Activated CD8-positive, alpha-beta memory T cell treated with anti-CD3 and anti-CD28 coated beads for 1 hour (primary cell): ENCODE measurements at places on chromosomes 5 and 9.
A peak's percentile ranks its signal among the peaks of the same experiment; 100 is the strongest.

- DNase-seq: no peak
Observed at GRCh38 chr9:121780177-121781040, 129.0 kb downstream of the DAB2IP start.

- no peak for DNase-seq
Observed at GRCh38 chr5:127885176-127885575, 182.0 kb downstream of the CCDC192 start.

- DNase-seq: no peak
Observed at GRCh38 chr9:123763910-123764588, 165.9 kb downstream of the DENND1A start.

- DNase-seq: no peak
Observed at GRCh38 chr5:127995556-127995955, 88.0 kb upstream of the SLC12A2 start.

DNA sequence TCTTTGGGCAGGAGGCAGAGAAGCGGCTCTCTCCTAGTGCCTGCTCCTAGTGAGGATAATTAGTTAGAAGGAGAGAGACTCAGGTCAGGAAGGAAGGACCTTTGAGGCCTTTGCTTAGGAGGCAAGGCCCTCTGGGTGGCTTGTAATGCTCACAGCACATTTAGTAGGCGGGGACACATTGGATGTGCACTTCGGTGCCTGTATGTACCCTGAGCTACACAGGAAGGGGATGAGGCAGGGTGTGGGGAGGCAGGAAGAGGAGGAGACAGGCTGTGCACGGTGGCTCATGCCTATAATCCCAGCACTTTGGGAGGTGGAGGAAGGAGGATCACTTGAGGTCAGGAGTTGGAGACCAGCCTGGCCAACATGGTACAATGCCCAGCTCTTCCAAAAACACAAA lies 7.2 kb upstream of the LCN2 start:
- no peak for DNase-seq

DNA sequence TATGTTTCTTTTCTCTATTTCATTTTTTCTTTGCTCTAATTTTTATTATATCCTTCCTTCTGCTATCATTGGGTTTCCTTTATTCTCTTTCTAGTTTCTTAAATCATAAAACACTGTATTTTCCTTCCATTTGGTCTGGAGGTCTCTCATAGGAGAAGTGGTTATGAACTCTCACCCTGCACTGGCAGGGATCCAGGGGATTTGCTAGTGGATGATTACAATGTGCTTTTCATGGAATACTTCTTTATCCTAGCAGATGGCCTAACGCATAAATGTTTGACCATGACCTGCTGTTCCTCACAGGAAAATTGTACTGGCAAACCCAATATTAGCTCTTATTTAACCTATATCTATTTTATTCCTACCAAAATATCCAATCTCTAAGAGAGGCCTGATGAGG lies 31.5 kb upstream of the SGCD start:
- DNase-seq: no peak

DNA sequence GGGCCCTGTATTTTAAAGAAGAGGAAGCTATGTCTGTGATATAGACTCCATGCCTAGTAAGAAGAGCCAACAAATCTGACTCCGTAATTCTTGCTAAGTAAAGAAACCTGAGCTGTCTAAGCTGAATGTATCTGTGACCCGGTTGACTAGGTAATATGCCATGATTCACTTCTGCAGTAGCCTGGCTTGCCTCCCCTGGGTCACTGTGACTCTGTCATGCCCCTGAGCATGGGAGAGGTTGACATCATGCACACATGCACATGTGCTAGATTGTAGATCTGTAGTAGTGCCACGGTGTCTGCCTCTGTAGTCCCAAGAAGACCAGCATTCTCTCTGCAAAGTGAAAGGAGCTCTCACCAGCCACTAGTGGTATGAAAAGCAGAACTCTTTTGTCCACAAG lies 9.1 kb downstream of the SLC22A5 start:
- no peak for DNase-seq

DNA sequence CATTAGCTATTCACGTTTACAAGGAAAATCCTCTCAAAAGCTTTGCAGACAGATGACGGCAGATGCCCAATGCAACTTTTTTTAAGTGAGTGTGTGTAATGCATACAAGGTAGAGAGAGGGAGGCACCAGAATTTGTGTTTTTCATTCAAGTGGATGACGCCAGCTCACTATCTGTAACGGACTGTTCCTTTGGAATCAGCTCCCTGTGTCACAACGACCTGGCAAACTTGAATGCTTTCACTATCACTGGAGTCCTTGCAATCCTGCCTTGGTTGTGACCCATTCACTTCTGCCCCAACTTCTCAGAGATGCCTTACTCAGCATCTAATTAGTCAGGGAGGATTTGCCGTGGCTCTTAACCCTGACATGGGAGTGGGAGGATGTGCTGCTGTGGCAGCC lies 148.5 kb downstream of the BNC2 start:
- no peak for DNase-seq

DNA sequence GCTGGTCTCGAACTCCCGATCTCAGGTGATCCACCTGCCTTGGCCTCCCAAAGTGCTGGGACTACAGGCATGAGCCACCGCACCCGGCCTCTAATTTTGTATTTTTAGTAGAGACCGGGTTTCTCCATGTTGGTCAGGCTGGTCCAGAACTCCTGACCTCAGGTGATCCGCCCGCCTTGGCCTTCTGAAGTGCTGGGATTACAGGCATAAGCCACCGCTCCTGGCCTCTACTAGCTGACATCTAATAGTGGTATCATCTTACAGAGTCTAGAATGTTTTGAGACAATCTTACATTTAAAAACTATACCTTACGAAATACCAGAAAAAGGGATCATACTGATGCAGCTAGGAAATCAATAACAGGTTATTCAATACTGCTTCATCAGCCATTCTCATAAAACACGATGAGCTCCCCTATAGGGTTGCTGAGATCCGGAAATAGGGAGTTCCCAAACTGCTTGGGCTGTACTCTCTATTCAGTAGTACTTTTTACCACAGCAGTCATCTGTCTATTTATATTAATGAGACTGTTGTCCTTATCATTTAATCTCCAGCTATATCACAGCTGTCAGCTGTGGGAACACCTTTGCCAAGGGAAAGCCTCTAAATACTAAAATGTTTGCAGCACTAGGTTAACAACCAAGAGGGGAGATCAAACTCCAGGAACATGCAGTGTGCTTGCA lies 8.1 kb upstream of the UBE2D2 start:
- DNase-seq: no peak

DNA sequence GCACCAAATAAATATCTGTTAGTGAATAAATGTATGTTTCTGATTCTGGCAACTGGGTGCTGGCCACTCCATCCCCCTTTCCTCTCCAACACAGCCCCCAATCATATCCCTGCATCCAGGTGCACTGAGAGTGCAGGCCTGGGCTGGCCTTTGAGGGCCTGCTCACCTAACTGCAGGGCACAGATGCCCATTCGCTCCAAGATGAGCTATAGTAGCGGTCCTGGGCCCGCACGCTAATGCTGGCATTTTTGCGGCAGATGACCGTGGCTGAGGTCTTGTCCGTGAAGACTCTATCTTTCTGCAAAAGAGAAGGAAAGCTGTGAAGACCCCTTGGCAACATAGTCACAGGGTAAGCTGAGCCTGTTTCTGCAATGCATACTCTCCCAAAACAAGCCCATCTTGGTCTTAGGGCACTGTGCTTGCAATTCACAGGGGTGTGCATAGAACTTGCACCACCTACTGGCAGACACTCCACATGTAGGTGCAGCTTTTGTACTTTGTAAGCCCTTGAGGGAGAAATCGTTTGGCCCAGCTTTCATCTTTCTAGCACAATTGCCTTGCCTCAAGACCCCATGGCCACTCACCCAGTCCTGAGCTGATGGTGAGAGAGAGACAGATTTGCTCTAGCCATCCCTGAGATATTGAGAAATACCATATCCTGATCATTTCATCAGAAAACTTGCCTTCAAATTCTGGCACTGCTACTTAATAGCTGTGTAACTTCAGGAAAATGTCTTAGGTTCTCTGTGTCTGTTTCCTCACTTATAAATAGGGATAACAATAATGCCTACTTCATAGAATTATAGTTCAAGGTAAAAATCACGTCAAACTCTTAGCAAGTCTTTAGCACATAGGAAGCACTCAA lies 13.5 kb downstream of the IL12B start:
- DNase-seq: no peak

- no peak for DNase-seq
Observed at GRCh38 chr5:104345222-104346016, 782.8 kb upstream of the NUDT12 start.

- DNase-seq: no peak
Observed at GRCh38 chr5:122462486-122462885, 150.4 kb downstream of the SNCAIP start.

DNA sequence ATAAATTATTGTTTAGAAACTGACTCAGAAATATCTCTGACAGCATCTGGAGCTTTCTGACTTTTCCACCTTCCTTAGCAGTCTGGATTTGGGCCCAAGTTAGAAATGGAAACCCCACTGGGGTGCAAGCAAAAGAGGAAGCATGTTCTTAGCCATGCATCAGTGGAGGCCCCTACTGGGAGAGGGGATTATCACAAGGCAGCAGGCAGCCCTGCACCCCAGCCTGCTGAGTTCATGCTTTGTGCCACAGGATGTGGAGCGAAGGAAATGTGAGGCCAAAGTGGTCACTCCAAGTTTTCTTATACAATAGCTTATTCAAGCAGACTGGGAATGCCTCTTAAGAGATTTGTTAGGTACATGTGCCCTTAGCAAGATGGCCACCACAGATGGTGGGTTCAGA lies 146.5 kb upstream of the TLX3 start:
- no peak for DNase-seq

GRCh38 chr9:79912318-79913070 lies 340.7 kb downstream of the TLE4 start:
- DNase-seq: no peak

DNA sequence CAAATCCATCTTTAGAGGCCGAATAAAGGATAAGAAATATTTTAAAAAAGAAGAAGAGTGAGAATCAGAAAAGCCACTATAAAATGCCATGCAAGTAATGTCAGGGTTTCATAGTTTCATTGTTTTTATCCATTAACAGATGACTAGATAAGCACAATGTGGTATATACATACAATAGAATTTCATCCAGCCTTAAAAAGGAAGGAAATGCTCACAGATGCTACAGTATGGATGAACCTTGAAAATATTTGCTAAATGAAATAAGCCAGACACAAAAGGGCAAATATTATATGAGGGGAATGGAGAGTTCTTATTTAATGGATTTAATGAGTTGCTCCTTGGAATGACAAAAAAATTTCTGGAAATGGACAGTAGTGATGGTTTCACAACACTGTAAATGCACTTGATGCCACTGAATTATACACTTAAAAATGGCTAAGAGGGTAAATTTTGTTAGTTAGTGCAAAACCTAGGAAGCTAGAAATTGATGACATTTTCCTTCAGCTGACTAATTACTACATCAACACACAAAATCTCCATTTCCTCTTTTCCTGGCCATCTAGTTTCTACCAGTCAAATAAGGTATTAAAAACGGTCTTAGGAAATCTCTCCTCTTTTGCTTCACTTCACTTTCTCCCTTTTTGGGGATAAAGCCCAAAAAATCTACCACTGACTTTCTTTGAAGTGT lies 86.6 kb downstream of the GNA14 start:
- no peak for DNase-seq

DNA sequence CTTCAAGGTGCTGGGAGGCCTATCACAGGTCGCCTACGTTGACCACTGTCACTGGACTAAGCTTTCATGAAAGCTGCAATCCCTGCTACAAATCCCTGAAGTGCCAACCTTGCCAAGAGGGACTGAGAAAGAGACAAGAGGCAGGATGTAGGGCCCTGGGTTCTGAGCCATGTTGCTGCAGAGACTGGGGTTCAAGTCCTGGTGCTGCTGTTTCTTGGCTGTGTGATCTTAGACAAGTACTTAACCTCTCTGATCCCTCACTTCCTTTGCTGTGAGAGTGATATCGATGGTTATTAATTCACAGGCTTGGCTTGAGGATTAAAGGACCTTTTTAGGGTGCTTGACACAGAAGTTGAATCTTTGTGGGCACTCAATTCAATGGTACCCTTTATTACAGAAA lies 15.5 kb downstream of the CSF1R start:
- no peak for DNase-seq

GRCh38 chr9:128361296-128361985 lies 9.7 kb upstream of the URM1 start:
- no peak for DNase-seq

DNA sequence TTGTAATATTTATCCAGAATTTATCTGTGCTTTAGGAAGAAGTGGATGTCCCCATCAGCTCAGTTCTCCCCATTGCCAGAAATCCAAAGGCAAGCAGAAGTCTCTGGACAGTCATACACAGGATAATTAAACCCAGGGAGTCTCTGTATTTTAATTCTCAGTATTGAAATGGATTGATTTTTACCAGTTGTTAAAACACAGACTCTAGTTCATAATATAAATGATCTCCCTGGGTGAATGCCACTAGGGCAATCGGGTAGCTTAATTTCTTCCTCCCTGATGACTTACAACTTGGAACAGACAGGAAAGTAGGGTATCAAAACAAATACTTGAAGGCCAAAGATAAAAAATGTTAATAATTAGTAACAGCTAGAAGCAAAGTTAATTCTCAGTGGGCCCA lies 66.5 kb upstream of the DAP start:
- no peak for DNase-seq

DNA sequence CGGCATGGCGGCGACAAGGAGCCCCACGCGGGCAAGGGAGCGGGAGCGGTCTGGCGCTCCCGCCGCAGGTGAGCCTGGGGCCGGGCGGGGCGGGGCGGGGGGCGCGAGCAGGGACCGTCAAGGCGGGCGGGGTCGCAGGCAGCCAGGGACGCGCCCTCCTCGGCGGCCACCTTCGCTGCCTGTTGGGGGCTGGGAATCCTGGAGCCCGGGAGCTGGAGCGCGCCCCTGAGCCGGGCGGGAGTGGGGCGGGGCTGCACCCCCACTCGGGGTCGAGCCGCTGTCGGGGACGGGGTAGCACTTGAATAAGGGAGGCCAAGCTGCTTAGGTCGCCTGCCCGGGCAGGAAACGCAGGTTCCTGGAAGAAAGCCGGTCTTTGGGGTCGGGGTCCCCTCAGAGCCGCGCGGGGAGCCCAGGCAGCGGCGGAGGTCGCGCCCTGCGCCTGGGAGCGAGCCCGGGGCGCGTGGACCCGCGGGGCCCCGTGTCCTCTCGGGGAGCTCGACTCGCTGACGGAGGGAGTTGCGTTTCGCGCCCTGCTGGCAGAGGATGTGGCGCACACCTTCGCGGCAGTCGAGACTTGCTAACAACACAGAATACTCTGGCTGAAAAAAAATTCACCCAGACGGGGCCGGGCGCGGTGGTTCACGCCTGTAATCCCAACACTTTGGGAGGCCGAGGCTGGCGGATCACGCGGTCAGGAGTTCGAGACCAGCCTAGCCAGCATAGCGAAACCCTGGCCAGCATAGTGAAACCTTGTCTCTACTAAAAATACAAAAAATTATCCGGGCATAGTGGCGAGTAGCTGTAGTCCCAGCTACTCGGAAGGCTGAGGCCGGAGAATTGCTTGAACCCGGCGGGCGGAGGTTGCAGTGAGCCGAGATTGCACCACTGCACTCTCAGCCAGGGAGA lies 552 bp downstream of the OTULINL start:
- peak; percentile 66 for DNase-seq

DNA sequence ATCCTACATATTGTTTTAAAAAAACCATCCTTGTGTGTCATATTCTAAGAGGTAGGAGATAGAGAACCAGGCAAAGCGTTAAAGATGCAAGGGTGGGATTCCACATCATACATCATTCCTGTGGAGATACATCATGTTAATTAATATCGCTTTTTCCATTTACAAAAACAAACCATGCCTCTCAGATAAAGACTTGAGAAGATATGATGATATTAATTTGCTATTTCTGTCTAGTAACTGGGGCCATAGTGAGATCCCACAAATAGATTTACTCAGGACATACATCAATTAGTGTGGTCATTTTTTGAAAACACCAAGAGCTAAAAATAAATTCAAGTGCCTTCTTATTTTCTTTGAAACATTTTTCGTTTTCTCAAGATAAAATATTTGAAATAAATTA lies 165.4 kb upstream of the TARS1 start:
- no peak for DNase-seq
